Calu3 (cell line): ENCODE measurements at places on chromosomes 2 and 18. TPM values are rescaled to one million over a fixed set of nuclear protein-coding genes. Genes with fewer than 3 reads are reported as not detected.
A peak's percentile ranks its signal among the peaks of the same experiment; 100 is the strongest.

- DNase-seq, result no peak
These were observed 247.2 kb upstream of the RAB12 start for GRCh38 chr18:8361941-8362471.

- no peak for DNase-seq
These were observed 34.0 kb downstream of the PIGN start for GRCh38 chr18:62152844-62153243.

- no peak for DNase-seq
These were observed 382.7 kb upstream of the SALL3 start for GRCh38 chr18:78596794-78597345.

DNA sequence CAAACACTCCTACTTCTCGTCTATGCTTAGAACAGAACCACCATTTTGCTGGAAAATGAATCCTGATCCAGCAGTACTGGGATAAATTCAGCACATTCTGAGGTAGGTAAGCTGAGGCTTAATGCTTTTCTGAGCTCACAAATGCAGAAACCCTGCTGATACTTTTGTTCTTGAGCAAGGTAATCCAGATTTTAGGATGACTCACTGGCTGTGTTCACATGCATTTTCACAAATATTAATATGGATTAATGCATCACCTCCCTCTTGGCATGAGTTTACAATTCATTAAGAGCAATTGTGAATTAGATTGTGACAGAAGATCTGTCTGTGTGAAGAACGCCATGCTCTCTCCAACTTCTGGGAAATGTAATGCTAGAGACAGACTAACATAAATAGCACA lies 42.2 kb downstream of the RAD51AP2 start:
- DNase-seq, result no peak

DNA sequence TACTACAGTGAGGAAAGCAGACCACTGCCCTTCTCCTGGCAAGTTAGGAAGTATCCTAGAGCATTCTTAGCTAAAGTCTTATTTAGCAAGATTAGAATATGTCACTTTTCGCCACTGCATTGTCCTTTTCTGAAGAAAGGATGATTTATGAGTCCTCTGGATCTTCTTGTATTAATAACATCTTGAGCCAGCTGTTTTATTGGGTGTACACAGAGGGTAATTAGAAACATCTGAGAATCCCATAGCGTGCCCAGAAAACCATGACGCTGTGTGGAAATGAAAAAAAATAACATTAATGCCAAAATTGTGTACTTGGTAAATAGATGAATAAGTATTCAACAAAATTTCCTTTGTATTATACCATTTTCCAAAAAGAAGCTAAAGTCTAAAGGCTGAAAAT lies 198.7 kb downstream of the LTBP1 start:
- no peak for DNase-seq

GRCh38 chr2:28406276-28407096 lies 13.8 kb downstream of the FOSL2 start:
- peak; percentile 68 for DNase-seq

- DNase-seq, result no peak
These were observed 26.0 kb upstream of the CSRNP3 start for GRCh38 chr2:165443511-165443910.

- DNase-seq, result no peak
These were observed 82.5 kb downstream of the EDAR start for GRCh38 chr2:108906403-108907077.

- no peak for DNase-seq
These were observed 307.2 kb upstream of the MMADHC start for GRCh38 chr2:149894760-149895159.

DNA sequence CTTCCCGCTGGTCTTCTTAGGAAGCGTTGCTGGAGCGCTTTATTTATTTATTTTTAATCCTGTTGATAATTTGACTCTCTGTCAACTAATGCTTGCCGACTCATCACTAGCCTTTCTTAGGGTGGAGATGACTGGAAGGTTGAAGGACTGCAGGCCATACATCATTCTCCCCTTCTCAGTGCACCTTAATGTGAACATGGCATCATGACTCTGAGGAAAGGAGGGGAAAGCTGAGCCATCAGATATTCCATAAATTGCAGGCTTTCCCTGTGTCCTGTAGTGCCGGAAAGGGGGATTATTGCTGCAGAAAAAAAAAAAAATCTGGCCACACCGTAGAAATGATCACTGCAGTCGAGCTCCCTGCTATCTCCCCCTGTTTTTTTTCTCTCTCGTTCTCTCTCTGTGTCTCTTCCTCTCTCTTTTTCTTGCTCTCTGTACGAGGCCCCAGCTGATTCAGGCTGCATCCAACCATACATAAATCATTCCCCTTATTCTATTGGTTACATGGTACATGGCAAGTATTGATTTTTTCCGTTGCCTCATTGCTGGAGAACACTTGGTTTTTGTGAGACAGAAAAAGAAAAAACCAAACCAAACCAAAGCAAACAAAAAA lies 125.8 kb upstream of the EFEMP1 start:
- DNase-seq, result no peak

GRCh38 chr2:126886211-126886915 lies 12.3 kb upstream of the TEX51 start:
- DNase-seq, result no peak

- DNase-seq, result no peak
These were observed 533.6 kb downstream of the RNF144A start for GRCh38 chr2:7450833-7451190.

- DNase-seq, result no peak
These were observed 149.2 kb downstream of the TWIST2 start for GRCh38 chr2:238997137-238997390.

GRCh38 chr2:232892221-232892620 lies 22.2 kb downstream of the SNORC start:
- DNase-seq, result no peak

GRCh38 chr2:13005761-13006335 lies 289.1 kb downstream of the TRIB2 start:
- DNase-seq, result no peak

DNA sequence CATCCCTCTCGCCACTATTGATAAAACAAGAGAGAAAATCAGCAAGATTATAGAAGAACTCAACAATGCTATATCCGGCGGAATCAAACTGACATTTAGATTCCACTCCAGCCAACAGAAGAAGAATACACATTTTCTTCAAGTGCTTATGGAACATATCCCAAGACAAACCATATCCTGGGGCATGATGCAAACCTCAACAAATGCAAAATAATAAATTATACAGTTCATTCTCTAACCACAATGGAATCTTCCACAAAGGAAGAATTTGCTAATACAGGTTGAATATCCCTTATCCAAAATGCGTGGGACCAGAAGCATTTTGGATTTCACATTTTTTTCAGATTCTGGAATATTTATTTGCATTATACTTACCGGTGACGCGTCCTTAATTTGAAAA lies 51.4 kb upstream of the YPEL5 start:
- DNase-seq, result no peak

- DNase-seq, result no peak
These were observed 6.1 kb upstream of the ST6GAL2 start for GRCh38 chr2:106892048-106892447.

GRCh38 chr2:64749446-64749845 lies 95.7 kb upstream of the SERTAD2 start:
- DNase-seq, result no peak

DNA sequence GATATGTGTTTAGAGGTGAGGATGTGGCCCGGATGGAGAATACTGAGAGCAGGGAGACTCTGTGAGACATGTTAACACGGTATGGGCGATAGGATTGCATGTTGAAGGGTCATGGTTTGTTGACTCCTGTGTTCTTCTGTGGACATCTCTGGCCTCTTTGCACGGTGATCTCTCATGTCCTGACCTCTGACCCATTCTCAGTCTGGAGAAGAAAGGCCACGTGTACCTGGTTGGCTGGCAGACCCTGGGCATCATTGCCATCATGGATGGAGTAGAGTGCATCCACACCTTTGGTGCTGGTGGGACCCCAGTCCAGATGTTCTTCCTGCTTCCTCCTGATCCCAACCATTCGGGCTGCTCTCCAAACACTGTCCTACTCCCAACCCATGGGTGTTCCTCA lies 9.9 kb downstream of the GCKR start:
- DNase-seq, result no peak

DNA sequence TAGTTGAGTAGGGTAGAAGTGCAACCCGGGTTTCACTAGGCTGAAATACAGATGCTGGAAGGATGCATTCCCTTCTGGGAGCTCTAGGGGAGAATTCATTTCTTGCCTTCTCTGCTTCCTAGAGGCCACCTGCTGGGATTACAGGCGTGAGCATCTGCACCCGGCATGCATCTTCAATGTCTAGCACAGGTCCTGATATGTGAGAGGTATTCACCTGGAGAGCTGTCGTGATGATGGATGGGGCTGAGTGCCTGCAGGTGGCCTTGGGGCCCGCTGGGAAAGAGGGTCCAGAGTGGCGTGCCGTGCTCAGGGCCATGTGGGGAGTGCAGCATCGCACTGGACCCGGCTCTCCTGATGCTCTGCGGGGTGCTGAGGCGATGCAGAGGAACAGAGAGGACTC lies 6.6 kb upstream of the NTSR2 start:
- no peak for DNase-seq

- no peak for DNase-seq
These were observed 36.5 kb upstream of the SLC39A10 start for GRCh38 chr2:195620501-195620900.

- no peak for DNase-seq
These were observed 37.7 kb upstream of the IGFBP5 start for GRCh38 chr2:216733046-216733445.

DNA sequence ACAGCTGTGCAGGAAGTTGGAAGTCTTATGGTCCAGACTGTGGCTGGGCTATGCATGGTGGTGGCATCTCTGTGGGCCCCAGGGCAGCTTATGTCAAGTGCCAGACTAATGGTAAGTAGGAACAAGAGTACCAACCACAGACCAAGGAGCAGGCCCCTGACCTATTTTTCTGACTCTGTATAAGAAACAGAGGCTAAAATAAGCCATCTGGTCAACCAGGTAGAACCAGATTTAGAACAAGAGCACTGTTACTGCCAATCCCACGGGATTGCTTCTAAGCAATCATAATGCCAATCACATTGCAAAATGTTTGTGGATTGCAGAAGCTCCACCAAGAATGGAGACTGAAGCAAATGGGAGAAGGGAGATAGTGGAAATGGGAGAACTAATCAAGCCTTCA lies 11.1 kb upstream of the ST3GAL5 start:
- no peak for DNase-seq

GRCh38 chr18:56124186-56124585 lies 514.2 kb downstream of the TXNL1 start:
- DNase-seq, result no peak

GRCh38 chr2:159101755-159102489 lies 133.5 kb downstream of the TANC1 start:
- no peak for DNase-seq

The LYG2 gene
- not detected in 2 replicates for total RNA-seq

The FBXO36 gene
- 0.42 and 0.83 TPM in 2 replicates for total RNA-seq

The ZNF385B gene
- 0.57 and 0.86 TPM in 2 replicates for total RNA-seq

The CCBE1 gene
- total RNA-seq, result 0.05 and 0.12 TPM in 2 replicates

The PCARE gene
- not detected in 2 replicates for total RNA-seq

The CKAP2L gene
- 27.4 and 42.5 TPM in 2 replicates for total RNA-seq

The COPS9 gene
- 94.4 and 106 TPM in 2 replicates for total RNA-seq

The IL36B gene
- total RNA-seq, result not detected in 2 replicates

The CTLA4 gene
- total RNA-seq, result not detected in 2 replicates
